Omental fat pad (tissue), 4 donors: ENCODE measurements at places on chromosomes 1 and 21.

DNA sequence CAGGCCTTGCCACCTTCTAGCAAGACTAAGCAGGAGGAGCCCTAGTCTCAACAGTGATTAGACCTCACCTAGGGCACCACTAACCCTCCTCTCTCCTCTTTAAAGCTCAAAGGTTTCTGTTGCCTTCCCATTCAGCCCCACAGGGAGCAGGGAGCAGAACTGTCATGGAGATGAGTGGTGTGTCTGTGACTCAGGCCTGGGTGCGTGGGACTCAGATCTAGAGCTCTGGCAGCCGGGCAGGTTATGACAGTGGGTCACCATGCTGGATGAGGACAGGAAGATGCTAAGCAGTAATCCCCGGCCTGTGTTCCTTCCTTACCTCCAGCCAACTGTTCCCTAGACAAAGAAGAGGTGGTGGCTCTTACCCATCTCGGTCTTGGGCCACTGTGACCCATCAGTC lies 60.1 kb upstream of the COA6 start:
- DNase-seq, result no peak

GRCh38 chr1:212583643-212584042 lies 24.9 kb upstream of the ATF3 start:
- DNase-seq, result no peak

GRCh38 chr21:39014747-39015146 lies 168.5 kb downstream of the PSMG1 start:
- no peak for DNase-seq

- no peak for DNase-seq
These were observed 23.3 kb upstream of the MOV10 start for GRCh38 chr1:112651205-112651604.

DNA sequence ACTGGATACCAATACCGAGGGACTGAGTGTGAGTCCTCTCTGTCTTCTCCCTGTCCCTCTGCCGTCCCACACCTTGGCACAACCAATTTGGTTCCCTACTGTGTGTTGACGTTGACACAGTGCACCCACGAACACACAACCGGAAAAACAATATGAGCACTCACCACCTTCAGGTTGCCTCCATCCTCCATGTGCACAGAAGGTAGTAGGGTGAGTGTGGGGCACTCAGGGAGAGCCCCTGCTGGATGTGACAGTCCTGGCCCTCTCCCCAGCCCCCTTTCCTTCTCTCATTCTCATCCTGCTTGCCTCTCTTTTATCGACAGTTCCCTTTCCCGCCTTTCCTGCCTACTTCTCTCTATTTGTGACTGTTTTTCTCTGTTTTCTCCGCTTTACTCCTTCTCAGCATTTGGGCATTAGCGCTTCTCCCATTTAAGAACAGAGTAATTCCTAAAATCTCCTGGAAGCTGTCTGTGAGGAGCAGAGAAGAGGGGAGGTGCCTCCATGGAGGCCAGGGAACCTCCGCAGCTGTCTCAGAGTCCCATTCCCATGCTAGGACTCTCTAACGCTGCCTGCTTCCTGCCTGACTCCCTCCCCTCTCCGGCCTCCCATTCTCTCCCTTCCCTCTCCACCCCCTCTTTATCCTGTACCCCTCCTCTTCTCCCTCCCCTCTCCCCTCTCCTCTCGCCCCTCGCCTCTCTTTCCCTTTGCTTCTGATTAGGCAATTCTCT lies 16.4 kb downstream of the CADM3 start:
- no peak for DNase-seq

DNA sequence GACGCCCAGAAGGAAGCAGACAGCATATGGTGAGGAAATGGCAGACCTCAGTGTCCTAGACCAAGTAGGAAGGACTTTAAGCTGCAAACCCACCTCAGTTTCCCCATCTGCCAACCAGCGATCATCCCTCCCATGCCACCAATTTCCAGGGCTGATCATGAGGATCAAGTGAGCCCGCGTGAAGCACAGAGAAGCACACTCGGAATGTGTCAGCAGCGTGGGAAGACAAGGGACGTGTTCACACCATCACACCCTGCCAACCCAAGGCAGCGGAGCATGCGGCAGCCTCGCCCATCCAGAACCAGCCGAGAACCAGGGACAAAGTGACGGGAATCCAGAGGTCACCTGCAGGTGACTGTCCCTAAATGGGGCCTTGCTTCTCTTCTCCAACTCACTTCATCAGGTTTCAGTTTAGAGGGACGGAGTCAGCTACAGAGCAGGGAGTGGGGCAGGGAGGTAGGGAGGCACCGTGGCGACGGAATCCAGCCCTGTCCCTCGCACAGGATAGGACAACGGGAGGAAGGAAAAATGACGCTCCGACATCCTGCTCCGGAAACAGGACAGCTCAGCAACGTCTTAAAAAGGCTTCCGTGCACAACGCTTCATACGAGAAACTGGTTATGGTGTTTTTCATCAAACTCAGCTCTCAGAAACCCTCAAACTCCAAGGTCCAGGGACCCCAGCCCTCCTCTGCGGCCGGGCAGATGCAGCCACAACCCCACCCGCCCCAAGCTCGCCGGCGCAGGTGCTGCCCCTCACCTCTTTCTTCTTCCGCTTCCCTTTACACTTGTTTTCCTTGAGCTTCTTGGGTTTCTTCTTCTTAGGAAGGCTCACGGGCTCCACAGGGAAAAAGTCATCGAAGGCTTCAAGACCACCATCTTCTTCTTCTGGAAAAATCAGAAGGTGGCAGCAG lies 12.5 kb downstream of the CHD5 start:
- DNase-seq, result no peak

DNA sequence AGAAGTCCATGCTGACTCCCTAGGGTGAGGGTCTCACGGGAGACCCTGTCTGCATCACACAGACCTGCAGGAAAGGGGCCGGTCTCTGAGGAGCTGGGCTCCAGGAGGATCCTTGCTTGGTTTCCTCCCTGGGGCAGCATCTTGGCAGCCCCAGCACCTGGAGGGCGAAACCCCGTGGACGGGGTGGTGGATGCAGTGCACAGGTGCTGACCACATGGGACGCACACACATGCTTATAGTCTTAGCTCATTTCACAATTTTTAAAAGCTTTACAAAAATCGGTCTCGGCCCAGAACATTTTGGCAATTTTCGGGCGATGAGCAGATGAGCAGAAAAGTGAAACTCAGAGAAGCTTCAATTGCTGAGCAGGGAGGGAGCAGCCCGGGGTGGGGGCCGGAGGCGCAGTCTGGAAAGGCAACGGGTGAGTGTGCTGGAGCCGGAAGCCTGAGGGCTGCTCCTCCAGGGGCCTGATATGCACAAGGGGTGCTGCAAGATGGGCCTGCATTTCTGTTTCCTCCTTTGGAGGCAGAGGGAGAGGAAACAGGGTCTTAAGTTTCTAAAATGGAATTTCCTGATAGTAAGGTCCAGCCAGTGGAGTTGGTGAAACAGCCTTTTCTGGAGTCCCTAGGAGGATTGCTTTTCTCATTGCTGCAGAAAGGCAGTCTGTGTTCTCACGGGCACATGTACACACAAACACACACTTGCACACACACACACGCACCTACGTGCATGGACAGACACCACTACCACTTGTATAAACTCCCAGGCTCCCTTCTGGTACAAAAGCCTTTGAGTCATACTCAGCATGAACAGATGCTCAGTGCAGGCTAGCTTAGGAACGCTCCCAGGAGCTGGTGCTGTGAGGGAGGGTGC lies 60.6 kb downstream of the SCCPDH start:
- no peak for DNase-seq

GRCh38 chr1:12436817-12437599 lies 181.0 kb downstream of the DHRS3 start:
- no peak for DNase-seq

DNA sequence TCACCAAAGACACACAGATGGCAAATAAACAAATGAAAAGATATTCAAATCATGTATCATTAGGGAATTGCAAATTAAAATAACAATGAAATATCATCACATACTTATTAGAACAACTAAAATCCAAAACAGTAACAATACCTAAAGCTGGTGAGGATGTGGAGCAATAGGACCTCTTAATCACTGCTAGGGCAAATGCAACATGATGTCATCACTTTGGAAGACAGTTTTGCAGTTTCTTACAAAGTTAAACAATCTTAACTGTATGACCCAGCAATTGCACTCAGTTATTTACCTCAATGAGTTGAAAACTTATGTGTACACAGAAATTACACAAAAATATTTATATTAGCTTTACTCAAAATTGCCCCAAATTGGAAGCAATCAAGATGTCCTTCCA lies 47.3 kb downstream of the SELENOF start:
- DNase-seq, result no peak

- no peak for DNase-seq
These were observed 44.1 kb downstream of the DYRK1A start for GRCh38 chr21:37410639-37411038.

DNA sequence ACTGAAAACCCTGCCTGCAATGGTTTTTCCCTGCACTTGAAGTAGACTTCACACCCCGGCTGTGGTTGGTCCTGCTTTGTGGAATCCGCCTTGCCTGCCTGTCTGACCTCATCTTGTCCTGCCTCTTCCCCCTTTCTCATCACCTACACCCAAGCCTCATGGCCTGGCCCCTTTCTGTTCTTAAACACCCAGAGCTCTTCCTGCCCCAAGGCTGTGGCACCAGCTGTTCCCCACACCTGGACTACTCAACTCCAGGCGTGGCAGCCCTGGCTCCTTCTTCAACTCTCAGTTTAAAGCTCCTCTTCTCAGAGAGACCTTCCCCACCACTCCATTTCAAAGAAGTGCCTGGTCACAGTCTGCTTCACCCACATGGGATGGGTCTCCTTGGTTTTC lies 27.0 kb downstream of the KIAA1614 start:
- no peak for DNase-seq

DNA sequence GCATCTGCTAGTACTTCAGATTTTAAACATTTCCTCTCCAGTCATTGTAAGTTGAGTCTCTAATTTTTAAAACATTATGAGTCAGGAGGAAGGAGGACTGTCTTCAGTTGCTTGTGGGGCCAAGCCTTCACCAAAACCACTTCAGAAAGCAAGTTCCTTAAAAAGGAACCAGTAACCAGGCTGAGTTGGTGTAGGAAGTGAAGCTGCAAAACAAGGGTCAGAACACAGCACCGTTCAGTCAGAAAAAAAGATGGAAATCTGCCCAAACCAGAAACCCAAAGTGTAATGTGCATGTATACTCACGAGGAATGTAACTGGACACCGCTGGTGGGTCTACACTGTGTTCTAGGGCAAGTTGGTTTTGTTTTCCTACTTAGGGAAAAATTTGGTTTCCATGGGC lies 402.1 kb downstream of the SETD4 start:
- DNase-seq, result no peak

DNA sequence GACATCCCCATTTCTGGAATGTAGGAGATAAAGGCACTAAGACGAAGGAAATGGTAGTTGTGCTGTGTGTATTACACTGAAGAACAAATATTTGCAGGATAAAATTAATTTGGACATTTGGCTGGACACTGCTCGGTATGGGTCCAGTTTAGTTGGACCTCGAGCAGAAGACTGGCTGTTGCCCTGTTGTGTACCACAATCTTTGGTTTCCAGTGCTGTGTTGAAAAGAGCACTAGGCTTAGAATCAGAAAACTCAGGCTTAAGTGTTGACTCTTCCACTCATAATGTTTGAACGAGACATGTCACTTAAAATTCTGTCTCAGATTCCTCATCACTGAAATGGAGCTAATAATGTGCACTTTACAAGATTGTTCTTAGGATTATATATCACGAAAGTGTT lies 1.2 kb upstream of the ARPC5 start:
- DNase-seq, result no peak

- DNase-seq, result no peak
These were observed 96.4 kb downstream of the C1orf21 start for GRCh38 chr1:184483101-184483683.

- DNase-seq, result no peak
These were observed 11.3 kb downstream of the DCAF8 start for GRCh38 chr1:160251011-160251410.

- DNase-seq, result no peak
These were observed 207.1 kb upstream of the ZC3H12A start for GRCh38 chr1:37267111-37267835.

DNA sequence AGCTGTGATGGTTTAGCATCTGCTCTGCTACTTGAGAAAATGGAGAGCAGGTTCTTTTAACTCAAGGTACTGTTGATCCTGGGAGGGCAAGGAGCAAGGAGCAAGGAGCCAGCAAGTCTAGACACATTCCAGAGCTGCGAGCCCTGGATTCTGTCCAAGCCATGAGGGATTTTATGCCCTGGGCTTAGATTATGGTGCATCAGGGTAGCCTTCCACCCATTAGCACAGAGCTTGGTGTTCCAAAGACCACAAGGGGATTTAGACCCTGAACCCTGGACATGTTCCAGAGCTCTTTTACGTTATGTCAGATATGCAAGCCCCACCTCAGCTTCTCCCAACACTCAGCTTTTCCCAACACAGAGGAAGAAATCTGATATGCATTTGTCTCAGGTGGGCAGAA lies 2.0 kb upstream of the OR14I1 start:
- no peak for DNase-seq

GRCh38 chr1:36148821-36149236 lies 457 bp downstream of the TRAPPC3 start:
- DNase-seq, result peak; percentile 50

GRCh38 chr21:44510508-44511218 lies 29.3 kb downstream of the KRTAP10-1 start:
- DNase-seq, result no peak

DNA sequence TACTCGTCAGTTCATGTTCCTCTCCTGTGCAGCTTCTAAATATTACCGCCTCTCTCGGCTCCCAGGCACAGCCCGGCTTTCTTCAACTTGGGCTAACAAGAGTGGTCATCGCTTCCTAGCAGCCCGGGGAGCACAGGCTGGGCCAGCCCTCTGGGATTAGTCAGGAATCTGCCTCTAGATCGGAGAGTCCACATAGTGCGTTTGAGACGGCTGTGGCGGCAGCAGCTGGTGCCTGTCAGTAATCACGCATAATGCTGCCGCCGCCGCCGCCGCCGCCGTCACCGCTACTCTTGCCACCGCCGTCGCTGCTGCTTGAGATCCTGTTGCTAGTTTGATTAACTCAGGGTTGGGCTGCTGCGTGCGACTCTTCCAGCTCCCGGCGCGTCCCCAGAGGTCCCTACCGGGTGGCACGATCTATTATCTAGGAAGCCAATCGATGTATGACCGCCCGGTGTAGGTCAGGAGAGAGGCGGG lies at the start of gene RXRG:
TSS of gene RXRG (minus strand) at position 230 of the 474 bp plus-strand sequence. CDS start 233 bp downstream, outside the sequence.
- no peak for DNase-seq

- DNase-seq, result no peak
These were observed at the start of gene FAM43B for GRCh38 chr1:20551945-20552727. Gene FAM43B, plus strand, starts transcription at chr1:20552573. Its CDS starts 401 bp downstream, at chr1:20552974.

GRCh38 chr21:29238967-29239290 lies 59.8 kb upstream of the BACH1 start:
- DNase-seq, result no peak

DNA sequence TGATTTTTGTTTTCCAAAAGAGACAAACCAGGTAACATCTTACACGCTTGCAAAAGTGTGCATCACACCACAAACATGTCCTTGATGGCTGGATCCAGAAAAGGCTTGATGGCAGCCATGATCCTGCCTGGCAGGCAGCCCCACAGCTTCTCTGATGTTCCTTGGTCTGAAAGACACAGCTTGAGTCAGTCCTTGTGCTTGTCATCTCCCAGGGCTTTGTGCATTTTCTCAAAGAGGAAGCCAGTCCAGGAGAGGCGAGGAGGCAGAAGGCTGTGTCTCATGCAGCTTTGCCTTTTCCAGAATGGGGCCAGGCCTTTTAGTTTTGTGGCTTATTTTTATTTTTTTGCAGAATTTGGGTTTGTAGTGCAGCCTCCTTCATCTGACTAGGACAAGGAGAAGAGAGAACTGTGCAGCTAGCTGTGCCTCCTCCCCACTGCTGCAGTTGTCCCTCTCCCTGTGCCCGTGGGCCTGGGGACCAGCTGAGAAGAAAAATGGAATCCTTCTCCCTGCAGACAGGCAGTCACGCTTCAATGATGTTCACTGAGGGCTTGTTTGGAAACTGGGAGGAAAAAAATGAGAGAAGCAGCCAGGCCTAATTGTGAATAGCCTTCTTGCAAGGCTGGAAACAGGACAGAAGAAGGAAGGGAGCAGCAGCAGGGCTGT lies 7.4 kb downstream of the FNDC5 start:
- no peak for DNase-seq
